ENCODE measurements at places on chromosomes 11 and 22.
A peak's percentile ranks its signal among the peaks of the same experiment; 100 is the strongest.

GRCh38 chr11:496834-497564 is 10.0 kb downstream of the RNH1 start:
- DNase-seq = no peak

DNA sequence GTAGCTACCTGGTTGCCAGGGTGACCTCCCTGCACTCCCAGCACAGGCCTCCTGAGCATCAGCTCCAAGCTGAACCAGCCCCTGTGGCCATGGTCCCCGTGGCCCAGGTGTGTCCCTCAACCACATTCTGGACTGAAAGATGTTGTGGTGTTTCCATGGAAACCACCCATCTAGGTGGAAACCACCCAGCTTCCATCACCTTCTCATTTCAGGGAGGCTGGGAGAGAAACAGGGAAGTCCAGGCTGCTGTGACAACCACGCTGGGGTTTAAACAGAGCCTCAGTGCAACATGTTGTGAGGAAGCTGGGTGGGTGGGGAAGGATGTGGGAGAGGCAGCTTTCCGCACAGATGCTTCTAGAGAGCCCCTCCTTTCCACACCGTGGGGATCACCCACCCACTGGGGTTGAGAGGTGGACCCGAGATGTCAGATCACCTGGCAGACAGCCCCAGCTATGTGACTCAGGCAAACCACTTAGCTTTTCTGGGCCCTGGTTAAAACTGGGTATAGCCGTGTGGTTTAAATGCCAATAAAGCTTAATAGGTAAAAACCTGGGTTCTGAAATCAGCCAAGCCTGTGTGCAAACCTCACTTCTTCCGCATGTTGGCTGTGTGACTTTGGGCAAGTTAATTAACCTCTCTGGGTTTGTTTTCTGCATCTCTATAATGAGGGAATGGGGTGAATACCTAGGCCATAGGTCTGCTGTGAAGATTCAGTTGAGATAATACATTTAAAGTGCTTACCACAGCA is 46.4 kb downstream of the CD82 start:
- DNase-seq = peak; percentile 50

DNA sequence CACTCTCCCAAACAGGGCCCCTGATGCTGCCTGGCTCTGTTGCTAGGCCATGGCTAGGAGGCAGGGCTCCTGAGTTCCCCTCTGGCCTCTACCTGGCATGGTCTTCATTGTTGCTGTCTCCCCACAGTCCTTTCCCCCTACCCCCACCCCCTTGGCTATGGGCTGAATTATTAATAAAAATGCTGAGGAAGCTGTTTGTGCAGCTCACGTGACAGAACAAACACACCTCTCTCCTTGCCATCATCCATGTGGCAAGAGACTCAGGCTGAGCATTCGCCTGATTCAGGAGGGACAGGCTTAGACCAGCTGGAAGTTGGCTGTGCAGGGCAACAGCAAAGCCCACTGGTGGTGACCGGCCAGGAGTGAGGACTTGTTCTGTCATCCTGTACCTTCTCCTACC is 4.2 kb upstream of the SYT7 start:
- DNase-seq = no peak

DNA sequence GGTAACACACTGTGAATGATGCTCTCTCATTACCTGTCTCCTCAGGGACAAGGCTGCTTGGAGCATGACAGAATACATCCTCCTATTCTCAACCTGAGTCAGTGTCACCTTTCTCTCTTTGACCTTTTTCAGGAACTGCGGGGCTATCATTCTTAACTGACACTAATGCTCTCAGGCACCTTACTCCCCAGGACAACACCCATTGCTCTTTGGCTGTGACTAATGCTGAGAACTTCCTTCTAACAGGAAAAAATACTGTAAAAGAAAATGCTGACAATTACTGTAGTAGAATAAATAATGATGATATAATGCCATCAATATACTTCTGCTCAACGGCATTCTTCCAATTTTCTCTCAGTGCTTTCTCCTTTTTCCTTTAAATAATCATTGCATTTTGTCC is 2082.7 kb upstream of the RAG2 start:
- DNase-seq = no peak

GRCh38 chr11:75149766-75150465 is 991 bp upstream of the SLCO2B1 start:
- DNase-seq = no peak

DNA sequence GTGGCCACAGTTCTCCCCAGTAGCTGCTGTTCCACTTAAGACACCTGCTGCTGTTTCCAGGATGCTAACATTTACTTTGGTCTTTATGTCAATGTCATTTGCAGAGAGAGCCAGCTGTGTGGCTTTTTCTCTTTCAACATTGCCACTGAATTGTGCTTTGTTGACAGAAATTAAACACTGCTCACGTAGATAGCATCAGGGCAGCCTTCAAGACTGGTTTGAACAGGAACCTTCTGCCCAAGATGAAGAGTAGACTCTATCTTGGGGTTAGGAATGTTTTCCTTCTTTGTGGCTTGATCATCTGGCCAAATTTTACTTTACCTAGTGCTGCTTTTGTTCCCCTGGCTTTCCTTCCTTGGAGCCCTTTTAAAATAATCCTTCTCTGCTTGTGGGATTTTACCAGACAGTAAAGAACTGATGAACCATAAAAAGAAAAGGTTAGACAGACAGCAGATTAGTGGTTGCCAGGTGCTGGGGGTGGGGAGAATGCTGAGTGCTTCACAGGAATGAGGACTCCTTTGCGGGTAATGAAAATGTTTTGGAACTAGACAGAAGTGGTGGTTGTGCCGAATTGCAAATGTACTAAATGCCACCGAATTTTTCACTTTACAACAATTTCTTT is 22.7 kb upstream of the XBP1 start:
- no peak for DNase-seq

DNA sequence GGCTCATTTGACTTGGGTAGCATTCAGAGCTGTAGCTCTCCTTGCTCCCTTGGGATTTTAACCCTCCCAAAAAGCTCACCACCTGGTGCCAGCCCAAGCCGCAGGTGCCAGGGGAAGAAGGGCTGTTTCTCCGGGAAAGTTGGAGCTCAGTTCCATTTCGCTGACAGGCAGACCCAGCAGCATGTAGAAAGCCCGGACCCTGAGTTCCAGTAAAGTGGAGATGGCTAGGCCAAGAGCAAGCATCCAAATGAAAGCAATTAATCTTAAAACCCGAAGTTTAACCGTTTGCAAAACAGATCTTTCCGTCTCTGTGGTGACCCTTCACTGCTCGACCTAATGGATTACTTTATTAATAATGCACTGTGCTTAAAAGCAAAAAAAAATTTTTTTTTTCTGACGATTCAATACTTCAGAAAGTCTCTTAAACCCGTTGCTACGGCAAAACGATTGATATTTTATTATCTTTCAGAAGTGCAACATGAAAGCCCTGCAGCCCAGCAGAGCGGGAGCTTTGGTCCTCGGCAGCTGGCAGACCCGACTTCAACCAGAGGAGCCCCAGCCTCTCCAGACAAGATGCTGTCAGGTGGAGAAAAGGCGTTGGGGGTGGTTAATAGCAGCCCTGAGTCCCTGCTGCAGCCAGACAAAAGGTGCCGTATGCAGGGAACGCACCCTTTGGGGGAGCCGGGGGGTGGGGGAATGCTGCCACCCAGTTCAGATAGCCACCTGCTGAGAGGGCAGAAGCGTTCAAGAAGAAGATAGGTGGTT is 3.3 kb downstream of the LMO1 start:
- DNase-seq = no peak

DNA sequence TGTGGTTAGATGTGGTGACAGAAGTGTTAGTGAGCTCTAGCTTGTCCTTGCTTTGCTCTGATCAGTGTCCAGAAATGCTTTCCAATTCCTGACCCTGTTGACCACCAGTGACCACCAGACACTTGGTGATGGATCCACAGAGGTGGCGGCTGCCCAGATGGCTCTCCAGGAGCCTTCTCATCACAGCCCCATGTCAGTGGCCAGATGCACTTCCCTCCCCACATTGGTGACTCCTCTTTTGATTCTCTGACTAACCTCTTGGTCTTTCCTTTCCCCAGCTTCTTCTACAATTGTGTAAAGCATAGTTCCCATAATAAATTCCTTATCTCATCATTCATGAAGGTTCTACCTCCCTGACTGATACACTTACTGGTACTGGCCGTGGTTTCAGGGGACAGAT is 40.1 kb upstream of the CXCR5 start:
- no peak for DNase-seq
